Glutamatergic neuron (in vitro differentiated cells): ENCODE measurements at places on chromosomes 7 and 10.

DNA sequence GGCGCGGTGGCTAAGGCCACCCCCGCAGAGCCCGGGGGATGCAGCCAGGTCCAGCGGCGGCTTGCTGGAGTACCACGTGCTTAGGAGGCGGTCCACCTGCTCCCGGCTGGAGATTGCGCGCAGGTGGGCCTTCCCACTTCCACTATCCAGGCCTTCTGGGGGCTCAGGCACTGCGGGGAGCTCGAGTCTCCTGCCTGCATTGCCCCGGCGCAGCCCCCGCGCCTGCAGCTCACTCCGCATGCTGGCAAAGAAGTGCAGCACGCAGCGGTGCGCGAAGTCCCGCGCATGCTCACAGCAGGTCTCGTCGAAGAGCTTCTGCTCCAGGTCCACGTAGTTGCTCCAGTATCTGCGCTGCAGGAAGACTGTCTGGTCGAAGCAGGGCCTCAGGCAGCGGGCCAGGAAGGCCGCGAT lies 5.8 kb downstream of the CALHM3 start:
- DNase-seq, result no peak

- DNase-seq, result no peak
These were observed 34.2 kb downstream of the C10orf71 start for GRCh38 chr10:49333192-49333591.

DNA sequence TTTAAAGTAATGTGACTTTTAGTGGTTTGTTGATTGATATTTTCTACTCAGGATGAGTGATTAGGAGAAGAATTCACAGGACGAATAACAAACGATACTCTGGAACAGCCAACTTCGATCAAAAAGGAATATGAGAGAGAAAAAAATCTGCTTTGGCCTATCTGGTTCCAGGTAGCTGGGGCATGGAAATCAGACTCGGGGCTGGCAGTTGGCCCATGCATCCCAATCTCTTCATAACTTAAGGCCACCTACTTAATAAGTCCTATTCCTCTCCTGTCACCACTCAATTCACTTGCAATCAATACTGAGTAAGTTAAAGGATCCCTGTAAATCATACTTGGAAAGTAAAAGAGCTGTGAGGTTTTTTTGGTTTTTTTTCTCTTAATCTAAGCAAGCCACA lies 1116.2 kb downstream of the SORCS3 start:
- no peak for DNase-seq

DNA sequence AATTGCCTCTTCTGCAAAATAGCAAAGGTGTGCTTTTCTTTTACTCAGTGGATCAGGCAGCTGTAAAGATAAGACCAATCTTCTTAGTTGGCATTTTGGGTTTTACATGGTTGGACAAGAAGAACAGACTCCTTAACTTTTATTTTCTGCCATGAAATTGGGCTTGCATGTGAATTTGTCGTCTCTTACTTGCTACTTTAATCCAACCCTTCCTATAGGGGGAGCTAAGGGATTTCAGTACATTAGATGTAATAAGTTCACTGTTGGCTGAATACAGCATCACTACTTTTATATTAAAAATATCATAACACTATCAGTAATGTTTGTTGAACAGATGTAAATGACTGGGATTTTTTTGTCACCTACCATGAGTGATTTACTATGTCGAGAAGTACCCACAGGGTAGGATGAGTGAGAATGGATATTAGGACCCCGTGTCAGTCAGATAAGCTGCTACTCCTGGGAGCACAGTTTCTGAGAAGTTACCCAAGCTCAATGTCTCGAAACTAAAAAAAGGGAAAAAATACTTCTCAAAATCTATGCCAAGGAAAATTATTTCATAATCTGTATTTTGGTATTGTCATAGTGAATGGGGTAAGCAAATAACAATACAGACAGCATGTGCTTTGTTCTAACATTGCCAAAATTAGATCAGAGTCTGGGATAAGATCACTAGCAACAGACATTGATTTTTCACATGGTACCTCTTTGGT lies 127.4 kb upstream of the AGR3 start:
- DNase-seq, result no peak

- DNase-seq, result no peak
These were observed 500.4 kb downstream of the PTPRN2 start for GRCh38 chr7:158087196-158087595.
